ENCODE measurements at places on chromosomes 6 and 20.

DNA sequence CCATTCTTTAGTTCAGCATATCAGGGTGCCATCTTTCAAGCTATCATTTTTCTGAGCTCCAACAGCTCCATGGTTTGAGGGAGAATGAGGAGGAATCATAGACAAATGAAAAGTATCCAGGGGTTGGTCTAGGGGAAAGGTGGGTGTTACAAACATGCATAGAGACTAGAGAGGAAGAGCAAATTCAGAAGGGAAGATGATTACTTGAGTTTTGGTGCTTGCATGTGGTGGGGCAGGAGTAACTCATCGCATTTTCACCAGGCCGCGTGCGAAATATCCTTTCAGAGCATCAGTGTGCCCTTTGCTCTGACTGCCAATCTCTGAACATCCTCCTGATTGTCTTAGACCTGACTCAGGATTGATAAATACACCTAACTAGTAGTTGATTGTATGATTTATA is 7.7 kb upstream of the BICRAL start:
- no peak for DNase-seq

GRCh38 chr20:20060234-20060998 is 8.1 kb downstream of the CFAP61 start:
- no peak for DNase-seq

DNA sequence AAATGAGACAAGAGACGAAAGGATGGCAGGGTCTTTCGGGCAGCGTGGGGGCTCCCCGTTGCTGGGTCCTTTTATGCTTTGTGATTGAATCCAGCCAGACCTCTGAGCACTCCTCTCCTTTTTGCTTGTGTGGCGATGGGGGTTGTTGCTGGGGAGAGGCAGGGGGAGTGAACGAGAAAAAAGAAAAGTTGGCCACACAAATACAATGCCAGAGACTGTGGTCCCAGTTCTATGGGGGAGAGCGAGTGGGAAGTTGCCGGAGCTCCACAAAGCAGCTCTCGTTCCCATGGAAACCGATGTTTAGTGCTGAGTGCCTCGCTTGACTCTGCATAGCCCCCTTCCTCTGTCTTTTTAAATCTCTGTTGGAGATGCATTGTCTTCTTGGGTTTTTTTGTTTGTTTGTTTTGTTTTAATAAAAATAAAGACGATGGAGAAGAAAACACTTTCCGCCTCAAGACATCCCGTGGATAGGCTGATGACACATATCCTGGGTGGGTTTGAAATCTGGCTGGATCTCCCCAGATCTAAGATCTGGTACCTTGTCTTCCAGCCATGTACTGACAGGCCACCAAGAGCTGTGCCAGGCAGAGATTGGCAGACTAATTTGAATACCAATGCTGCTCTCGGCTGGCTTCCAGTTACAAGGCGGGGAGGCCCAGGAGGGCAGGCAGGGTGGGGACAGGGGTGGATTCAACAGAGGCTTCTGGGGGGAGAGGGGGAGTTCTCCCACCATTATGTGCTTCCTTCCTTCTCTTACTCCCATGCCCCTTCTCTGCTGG is 529.3 kb downstream of the QKI start:
- DNase-seq: no peak

- DNase-seq: peak; percentile 56
Observed at GRCh38 chr6:34201455-34202107, 35.1 kb upstream of the HMGA1 start.

DNA sequence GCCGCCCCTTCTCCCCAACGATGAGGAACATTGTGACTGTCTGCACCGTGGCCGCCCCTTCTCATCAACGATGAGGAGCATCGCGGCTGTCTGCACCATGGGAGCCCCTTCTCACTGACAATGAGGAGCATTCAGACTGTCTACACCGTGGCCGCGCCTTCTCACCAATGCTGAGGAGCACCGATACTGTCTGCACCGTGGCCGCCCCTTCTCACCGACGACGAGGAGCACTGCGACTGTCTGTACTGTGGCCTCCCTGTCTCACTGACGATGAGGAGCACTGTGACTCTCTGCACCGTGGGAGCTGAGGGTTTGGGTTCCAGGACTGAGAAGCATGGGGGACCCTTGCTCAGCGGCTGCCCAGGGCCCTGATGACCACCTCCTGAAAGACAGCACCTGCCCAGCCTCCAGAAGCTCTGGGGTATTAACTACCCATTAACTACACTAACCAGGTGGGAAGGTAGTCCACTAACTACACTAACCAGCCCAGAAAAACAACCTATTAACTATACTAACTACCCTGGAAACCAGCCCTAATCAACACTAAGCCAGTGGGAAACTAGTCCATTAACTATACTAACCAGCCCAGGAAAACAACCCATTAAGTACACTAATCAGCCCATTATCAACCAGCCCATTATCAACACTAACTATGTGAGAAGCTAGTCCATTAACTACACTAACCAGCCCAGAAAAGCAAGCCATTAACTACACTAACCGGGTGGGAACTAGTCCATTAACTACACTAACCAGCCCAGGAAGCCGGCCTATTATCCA is 116.9 kb downstream of the TAF4 start:
- DNase-seq: no peak

DNA sequence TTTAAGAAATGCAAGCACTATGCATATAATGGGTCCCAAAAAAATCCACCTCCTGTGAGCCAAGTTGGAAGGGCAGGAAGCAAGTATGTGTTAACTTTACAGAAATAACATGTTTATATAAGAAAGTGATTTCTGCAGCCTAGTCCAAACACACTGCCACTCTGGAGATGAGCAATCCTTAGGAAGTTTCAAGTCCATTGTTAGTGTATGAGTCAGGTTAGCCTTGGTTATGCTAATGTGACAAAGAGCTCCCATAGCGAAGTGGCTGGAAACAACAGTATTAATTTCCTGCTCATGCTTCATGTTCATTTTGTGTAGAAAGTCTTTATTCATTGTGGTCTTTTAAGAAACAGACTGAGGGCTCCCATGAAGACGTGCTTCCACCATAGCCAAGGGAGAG is 121.4 kb downstream of the TBXT start:
- peak; percentile 40 for DNase-seq

GRCh38 chr20:1937316-1937976 is 42.2 kb downstream of the SIRPA start:
- DNase-seq: no peak

DNA sequence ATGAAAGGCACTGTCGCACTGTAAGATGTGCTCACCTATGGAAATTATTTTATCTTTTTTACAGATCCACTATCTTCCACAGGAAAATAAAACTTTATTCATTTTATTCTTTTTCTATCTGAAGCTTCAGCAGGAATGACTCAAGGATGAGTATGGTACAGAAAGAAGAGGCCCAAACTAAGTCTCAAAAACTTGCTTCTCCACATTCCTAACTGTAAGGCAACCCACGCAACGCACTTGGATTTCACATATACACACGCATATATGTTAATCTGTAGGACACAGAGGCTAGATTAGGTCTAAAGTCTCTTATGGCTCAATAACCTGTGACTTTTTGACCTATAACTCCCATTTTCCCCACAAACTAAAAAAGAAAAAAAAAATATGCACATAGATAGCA is 81.9 kb downstream of the RALGAPA2 start:
- DNase-seq: peak; percentile 68

DNA sequence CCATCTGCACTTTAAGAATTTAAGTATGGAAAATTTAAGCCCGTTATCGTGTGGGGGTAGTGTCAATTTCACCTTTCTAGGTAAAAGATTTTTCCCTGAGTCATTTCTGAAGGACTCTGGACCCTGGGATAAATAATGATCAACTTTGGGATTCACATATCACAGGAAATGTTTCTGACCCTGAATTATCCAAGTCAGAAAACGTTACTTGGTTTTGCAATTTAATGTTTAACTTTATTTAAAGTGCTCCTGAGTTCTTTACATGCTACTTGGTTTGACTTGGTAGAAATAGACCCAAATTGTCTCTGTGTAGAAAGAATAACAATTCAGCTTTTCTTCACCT is 1.5 kb upstream of the SLC17A3 start:
- no peak for DNase-seq

DNA sequence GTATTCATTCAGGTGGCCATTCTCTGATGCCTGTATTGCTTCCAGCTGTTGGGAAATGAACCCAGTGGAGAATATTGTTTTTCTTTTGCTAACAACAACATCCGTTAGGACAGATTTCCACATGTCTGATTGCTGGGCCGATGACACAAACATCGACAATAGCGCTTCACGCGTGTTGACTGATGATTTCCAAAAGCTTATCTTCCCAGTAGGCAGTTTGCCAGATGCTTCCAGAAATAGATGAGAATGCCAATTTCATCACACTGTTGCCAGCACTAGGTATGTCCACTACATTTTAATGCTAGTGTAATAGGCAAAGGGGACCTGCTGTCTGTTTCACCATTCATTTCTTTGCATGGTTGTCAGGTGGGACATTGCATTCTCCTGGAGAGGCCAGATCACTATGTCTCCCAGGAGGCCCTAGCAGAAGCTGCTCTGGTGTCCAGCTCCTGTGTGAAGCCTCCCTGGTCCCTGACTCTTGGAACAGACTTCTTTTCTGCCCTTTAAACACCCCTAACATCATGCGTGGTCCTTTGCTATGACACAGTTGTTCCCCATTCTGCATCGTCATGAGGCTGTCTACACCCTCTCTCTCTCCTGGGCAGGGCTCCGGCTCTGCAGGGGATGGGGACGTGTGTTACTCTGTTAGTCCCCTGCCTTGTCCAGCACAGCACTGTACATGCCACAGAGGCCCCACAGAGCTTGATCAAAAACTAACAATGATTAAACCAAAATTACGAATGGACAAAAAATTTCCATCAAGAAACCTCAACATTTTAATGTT is 181.6 kb downstream of the CDH26 start:
- DNase-seq: no peak

DNA sequence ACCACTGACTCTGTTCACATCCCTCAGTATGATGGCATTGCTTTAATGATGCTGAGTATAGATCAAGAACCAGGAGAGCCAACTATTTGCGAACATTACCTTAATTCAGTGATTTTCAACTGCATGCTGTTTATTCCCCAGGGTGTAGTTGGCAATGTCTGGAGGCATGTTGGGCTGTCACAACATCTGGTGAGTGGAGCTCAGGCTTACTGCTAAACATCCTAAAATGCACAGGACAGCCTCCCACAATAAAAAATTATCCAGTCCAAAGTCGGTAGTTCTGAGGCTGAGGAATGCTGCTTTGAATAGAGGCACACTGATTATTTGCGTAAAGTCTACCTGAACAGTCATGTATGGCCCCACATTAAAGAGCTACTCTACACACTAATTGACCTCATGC is 94.8 kb upstream of the OPRM1 start:
- no peak for DNase-seq

- no peak for DNase-seq
Observed at GRCh38 chr6:17268114-17268513, 13.0 kb upstream of the RBM24 start.

- DNase-seq: no peak
Observed at GRCh38 chr20:50563133-50563944, 53.2 kb downstream of the PTPN1 start.

DNA sequence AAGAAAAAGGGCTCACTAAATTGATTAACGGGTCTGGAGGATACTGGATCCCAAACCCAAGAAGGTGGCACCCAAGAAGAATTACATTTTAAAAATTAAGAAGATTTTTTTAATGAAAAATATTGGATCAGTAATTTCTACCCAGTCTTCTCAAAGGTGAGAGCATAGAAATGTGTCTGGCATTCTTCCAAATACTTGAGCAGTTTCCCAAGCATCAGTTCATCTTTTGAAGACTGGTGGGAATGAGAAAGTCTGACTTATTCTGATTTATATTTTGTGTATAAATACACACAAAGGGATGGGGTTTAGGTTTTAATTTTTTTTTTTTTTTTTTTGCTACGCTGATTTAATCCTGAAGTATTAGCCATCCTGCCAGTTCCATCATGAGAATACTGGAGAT is 3.3 kb downstream of the MGME1 start:
- DNase-seq: no peak

- no peak for DNase-seq
Observed at GRCh38 chr6:1815827-1816452, 206.2 kb downstream of the FOXC1 start.

DNA sequence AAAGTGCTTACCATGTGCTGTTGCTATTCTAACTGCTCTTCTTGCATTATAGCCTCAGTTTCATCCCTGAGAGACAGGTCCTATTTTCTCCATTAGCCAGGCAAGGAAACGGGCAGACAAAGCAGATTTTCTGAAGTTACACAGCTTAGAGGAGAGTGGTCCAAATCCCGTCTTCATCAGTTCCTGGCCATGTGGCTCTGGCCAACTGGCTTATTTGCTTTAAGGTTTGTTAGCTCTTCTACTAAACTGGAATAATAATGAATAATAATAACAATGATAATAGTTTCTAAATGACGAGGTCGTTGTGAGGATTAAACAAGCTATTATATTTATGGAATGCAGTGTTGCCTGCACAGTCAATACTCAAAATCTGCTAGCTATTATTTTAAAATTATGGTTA is 35.8 kb upstream of the BCAS1 start:
- no peak for DNase-seq

GRCh38 chr6:139369568-139370282 is 4.7 kb downstream of the CITED2 start:
- DNase-seq: peak; percentile 44

DNA sequence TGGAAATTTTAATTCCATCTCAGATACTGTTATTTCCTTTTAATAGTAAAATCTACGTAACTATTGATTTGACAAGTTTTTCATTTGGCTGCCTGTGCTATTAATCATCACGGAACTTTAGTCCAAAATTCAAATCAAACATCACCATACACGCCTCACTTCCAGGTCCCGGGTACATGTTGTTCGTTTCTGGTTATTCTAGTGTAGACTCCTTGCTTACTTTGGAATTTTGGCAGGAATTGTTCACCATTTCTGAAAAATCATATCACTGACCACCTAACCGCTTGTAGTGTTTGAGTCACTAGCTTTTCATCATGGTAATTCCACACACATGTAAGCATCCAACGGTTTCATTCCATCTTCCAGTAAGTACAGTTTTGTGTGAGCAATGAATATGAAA is 98.0 kb upstream of the NHSL1 start:
- no peak for DNase-seq

DNA sequence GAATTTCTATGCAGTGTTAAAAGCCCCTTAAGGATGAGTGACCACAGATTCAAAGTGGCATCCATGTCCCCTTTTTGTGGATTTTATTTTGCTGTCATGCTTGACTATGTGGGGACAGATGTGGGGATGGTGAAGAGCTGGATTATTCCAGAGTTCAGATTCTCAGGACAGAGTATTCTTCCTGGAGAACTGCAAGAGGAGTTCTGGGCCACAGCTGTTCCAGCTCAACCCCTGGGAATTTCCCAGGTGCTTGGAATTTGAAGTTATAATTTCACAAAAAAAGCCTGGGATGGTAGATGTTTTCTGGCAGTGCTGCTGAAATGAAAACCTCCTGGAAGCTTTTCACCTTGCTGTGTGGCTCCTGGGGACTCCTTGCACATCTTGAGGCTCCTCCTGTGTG is 671.8 kb upstream of the MARCKS start:
- no peak for DNase-seq

DNA sequence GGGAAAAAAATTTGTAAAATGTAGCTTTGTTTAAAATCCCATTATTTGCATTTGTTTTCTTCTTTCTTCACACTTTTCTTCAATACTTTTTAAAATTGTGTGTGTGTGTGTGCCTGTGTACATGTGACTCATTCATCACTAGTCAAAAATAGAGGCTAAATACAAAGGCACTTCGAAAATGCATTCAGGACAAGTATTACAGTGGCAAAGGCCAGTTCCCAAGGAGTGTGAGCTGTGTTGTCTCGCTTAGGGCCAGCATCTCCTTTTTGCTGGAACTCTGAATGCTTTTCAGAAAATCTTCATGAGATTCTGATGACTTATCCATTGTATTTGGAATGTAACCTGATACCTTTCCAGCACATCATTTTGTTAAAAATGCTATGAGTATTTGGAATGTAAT is 288.5 kb upstream of the CNR1 start:
- DNase-seq: no peak

GRCh38 chr6:42264162-42264851 is 46.6 kb upstream of the MRPS10 start:
- no peak for DNase-seq
